T-helper 17 cell (primary cell): ENCODE measurements at places on chromosomes 5 and 9.

- no peak overlapping the region for H3K27ac ChIP-seq
- DNase-seq, result no peak
- peaks cover 3% of the 10 kb centered on the region for H3K36me3 ChIP-seq
- H3K27me3 ChIP-seq, result peaks cover 31% of the 10 kb centered on the region
- no peak overlapping the region for H3K4me3 ChIP-seq
Measured at GRCh38 chr5:111584651-111585050, 72.3 kb upstream of the STARD4 start.

GRCh38 chr9:98975838-98976237 is 32.1 kb downstream of the COL15A1 start:
- DNase-seq, result no peak
- H3K4me1 ChIP-seq, result peaks cover 10% of the 10 kb centered on the region
- H3K27me3 ChIP-seq, result peaks cover 40% of the 10 kb centered on the region
- no peak overlapping the region for H3K4me3 ChIP-seq

GRCh38 chr5:128426090-128426534 is 111.9 kb downstream of the FBN2 start:
- no peak overlapping the region for H3K4me3 ChIP-seq
- DNase-seq, result no peak
- H3K36me3 ChIP-seq, result no peaks in the 10 kb centered on the region
- no peak overlapping the region for H3K27ac ChIP-seq

GRCh38 chr5:177353093-177353492 is 1.6 kb upstream of the LMAN2 start:
- peaks cover 42% of the 10 kb centered on the region for H3K4me1 ChIP-seq
- H3K27me3 ChIP-seq, result no peaks in the 10 kb centered on the region
- H3K27ac ChIP-seq, result no peak overlapping the region
- H3K4me3 ChIP-seq, result peak overlapping the region; percentile 12
- H3K36me3 ChIP-seq, result peaks cover 9% of the 10 kb centered on the region

- H3K27ac ChIP-seq, result no peak overlapping the region
- no peaks in the 10 kb centered on the region for H3K27me3 ChIP-seq
- DNase-seq, result no peak
- H3K4me1 ChIP-seq, result no peaks in the 10 kb centered on the region
Measured at GRCh38 chr9:16245756-16246440, 624.6 kb downstream of the BNC2 start.

GRCh38 chr9:131178382-131178781 is 53.0 kb downstream of the NUP214 start:
- peaks cover 15% of the 10 kb centered on the region for H3K4me1 ChIP-seq
- H3K27ac ChIP-seq, result no peak overlapping the region
- DNase-seq, result peak; percentile 53
- peaks cover 6% of the 10 kb centered on the region for H3K36me3 ChIP-seq

GRCh38 chr5:143174714-143175398 is 228.6 kb downstream of the NR3C1 start:
- H3K27ac ChIP-seq, result no peak overlapping the region
- no peaks in the 10 kb centered on the region for H3K36me3 ChIP-seq
- H3K27me3 ChIP-seq, result no peaks in the 10 kb centered on the region
- no peak overlapping the region for H3K4me3 ChIP-seq
- H3K4me1 ChIP-seq, result peaks cover 2% of the 10 kb centered on the region
- no peak for DNase-seq

- H3K4me1 ChIP-seq, result peaks cover 48% of the 10 kb centered on the region
- no peaks in the 10 kb centered on the region for H3K27me3 ChIP-seq
- H3K36me3 ChIP-seq, result no peaks in the 10 kb centered on the region
- peak overlapping the region; percentile 91 for H3K4me3 ChIP-seq
Measured at GRCh38 chr9:93134740-93135444, 841 bp upstream of the NINJ1 start.

DNA sequence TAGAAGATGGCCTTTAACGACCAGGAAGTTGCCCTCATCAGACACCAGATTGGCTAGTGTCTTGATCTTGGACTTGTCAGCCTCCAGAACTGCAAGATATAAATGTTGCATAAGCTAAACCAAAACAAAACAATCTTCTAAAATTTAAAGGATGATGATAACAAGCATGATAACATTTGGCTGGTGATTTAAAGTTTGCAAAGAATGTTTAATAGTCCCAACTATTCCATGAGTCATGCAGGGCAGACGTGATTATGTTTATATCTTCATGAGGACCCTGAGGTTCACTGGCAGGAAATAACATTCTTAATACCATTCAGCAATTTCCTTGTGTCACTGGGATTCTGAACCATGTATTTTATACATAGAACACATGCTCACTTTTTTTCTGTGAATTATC is 319.8 kb downstream of the HCN1 start:
- no peak overlapping the region for H3K4me3 ChIP-seq
- no peak overlapping the region for H3K27ac ChIP-seq
- DNase-seq, result no peak
- H3K27me3 ChIP-seq, result no peaks in the 10 kb centered on the region
- H3K4me1 ChIP-seq, result no peaks in the 10 kb centered on the region
- H3K36me3 ChIP-seq, result no peaks in the 10 kb centered on the region

- H3K4me1 ChIP-seq, result peaks cover 26% of the 10 kb centered on the region
- no peak for DNase-seq
- peak overlapping the region; percentile 3 for H3K27ac ChIP-seq
- peaks cover 5% of the 10 kb centered on the region for H3K27me3 ChIP-seq
- peaks cover 8% of the 10 kb centered on the region for H3K36me3 ChIP-seq
Measured at GRCh38 chr5:96625365-96625764, 36.8 kb upstream of the CAST start.

GRCh38 chr5:74916831-74917710 is 50.9 kb upstream of the FAM169A start:
- H3K4me3 ChIP-seq, result no peak overlapping the region
- H3K27ac ChIP-seq, result no peak overlapping the region
- no peaks in the 10 kb centered on the region for H3K4me1 ChIP-seq
- H3K36me3 ChIP-seq, result peaks cover 2% of the 10 kb centered on the region

- peaks cover 33% of the 10 kb centered on the region for H3K27me3 ChIP-seq
- peaks cover 18% of the 10 kb centered on the region for H3K4me1 ChIP-seq
- no peak for DNase-seq
- H3K27ac ChIP-seq, result peak overlapping the region; percentile 57
- H3K4me3 ChIP-seq, result peak overlapping the region; percentile 92
Measured at GRCh38 chr5:150624334-150625163, 15.9 kb upstream of the SYNPO start.

DNA sequence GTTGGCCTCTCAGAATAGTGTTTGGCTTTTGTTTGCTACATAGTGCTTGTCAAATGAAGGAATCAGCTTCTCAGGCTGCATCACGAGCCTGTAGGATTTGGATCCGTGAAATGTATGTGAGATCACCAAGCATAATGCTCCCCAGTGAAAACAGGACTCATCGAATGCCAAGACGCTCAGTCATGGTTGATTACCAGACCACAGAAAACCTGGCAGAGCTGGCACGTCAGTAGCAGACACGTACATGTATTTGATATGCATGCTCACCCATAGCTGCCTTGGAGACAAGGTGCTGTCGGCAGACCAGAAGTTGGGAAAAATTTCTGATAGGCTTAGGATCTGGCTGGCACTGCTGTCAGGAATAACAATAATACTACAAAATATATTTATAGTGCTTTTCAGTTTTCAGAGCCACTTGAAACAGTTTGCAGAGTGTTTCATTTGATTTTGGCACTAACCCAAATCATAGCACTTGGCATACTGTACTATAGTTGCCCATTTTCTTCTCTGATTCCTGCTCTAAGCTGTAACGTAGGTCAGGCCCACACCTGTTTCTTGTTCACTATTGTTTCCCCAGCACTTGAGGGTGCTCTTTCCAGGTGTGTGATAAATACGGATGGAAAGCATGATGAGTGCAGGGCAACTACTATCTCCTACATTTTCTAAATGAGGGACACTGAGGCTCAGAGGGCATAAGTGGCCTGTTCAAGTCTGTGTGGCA is 226.1 kb downstream of the NR3C1 start:
- peaks cover 9% of the 10 kb centered on the region for H3K4me1 ChIP-seq
- DNase-seq, result no peak
- no peak overlapping the region for H3K4me3 ChIP-seq
- H3K27ac ChIP-seq, result no peak overlapping the region
- H3K27me3 ChIP-seq, result no peaks in the 10 kb centered on the region

DNA sequence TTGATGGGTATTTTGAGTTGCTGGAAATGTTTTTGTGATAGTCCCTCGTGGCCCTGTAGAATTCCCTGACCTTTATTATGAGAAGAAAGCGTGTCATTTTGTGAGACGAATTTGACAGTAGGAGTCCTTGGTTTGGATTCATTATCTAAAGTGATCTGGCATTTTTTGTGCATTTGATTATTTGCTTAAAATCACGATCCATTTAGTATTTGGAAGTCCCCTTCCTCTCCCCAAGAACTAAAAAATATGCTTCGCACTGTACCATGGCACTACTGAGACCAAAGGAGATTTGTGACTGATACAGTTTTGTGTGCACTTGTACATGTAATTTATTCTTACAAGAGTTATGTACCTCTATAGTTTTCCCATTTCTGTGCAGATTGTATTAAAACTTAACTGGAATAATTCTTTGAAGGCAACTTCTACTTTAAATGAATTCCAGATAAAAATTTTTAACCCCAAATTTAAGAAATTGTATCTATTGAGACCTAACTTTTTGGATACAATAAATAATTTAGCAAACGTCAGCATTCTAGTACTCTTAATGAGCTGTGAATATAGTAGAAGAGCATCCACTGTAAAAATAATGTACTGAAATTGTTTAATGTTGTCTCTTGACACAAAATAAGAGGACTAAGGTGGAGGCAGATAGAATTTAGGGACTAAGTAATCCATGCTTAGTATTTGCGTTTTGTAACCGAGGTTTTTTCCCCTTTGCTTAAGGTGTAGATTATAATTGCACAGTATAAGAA is 2.1 kb downstream of the MAP3K1 start:
- peak overlapping the region; percentile 98 for H3K27ac ChIP-seq
- peaks cover 37% of the 10 kb centered on the region for H3K4me1 ChIP-seq
- no peaks in the 10 kb centered on the region for H3K27me3 ChIP-seq

- peaks cover 33% of the 10 kb centered on the region for H3K4me1 ChIP-seq
- H3K27me3 ChIP-seq, result no peaks in the 10 kb centered on the region
- H3K36me3 ChIP-seq, result no peaks in the 10 kb centered on the region
Measured at GRCh38 chr5:98781964-98782363, 8.5 kb downstream of the RGMB start.

- H3K27ac ChIP-seq, result no peak overlapping the region
- no peak overlapping the region for H3K4me3 ChIP-seq
- no peak for DNase-seq
- H3K27me3 ChIP-seq, result peaks cover 35% of the 10 kb centered on the region
- no peaks in the 10 kb centered on the region for H3K4me1 ChIP-seq
Measured at GRCh38 chr5:158162479-158163034, 303.6 kb upstream of the CLINT1 start.

DNA sequence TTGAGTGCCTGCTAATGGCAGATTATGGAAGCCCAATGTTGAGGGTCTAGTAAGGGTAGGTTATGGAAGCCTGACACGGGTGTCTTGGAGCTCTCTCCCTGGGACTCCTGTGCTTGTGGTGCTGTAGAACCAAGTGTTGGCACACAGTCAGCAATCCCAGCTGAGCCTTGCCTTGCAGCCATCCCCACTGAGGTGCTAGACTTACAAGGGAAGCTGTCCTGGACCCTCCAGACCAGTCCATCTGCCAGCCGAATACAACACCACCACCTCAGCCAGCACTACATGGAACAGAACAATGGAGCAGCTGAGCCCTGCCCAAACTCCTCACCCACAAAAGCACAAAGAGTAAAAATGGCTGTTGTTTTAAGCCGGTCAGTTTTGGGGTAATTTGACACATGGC is 90.5 kb upstream of the DNAH5 start:
- peaks cover 6% of the 10 kb centered on the region for H3K27me3 ChIP-seq
- H3K36me3 ChIP-seq, result no peaks in the 10 kb centered on the region
- no peaks in the 10 kb centered on the region for H3K4me1 ChIP-seq
- H3K27ac ChIP-seq, result no peak overlapping the region

DNA sequence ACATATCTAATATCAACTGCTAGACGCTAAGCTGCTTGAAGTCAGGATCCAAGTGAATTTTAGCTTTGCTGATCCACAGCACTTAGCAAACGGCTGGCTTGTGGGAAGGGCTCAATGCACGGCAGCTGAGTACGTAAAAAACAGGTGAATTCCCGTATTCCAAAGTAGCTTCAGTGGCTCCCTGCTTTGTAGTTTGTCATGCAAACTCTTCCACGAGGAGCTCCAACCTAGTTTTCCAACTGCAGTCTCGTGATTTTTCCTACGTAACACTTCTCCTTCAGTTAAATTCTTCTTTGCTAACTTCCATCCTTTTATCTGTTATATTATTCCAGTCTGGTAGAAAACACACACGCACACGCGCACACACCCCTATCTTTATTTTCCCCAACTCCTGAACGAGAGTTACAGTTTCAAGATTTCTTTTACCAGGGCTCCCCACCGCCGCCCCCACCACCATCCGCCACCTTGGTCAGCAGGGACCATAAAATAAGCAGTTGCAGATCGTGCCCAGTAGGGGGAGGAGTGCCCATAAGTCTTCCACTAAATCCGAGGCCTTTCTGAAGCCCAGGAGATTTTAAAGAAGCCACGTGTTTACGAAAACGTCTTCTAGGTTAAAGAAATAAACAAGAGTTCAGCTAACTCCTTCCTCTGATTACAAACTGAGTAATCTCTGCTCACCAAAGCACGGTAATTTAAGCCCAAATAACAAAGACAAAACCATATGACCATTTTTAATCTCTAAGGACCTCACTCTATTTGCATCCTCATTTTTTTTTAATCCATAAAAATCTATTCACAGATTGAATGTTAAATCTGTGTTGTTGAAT is 34.8 kb upstream of the TRIO start:
- H3K4me3 ChIP-seq, result no peak overlapping the region
- DNase-seq, result no peak
- H3K27me3 ChIP-seq, result peaks cover 33% of the 10 kb centered on the region
- H3K4me1 ChIP-seq, result peaks cover 8% of the 10 kb centered on the region

DNA sequence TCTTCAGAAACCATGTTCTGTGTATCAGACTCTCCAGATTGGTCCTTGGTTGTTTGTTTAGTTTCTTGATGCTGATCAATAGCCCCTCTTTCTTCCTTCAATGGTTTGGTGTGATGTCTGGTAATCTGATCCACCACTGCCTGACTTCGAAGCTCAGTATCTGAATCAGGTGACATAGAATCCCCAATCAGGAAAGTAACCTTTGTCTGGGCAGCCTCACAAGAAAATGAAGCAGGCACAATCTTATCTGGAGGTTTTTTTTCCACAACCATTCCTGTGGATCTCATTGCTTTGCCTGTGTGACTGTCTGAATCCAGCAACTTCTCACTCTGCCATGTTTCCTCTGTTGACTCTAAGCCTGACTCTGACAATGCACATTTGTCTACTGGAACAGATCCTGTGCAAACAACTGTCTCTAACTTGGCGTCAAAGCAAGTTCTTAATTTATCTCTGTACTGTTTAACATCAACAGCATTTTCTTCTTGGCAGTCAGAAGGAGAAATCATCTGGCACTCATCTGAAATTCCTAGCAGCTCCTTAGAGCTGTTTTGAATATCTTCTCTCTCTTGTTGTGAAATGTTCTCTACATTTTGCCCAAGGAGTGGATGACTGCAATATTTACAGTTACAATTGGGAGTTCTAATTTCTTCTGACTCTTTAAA is 37.1 kb upstream of the RAPGEF6 start:
- no peaks in the 10 kb centered on the region for H3K4me1 ChIP-seq
- no peaks in the 10 kb centered on the region for H3K27me3 ChIP-seq
- peaks cover 11% of the 10 kb centered on the region for H3K36me3 ChIP-seq
- no peak overlapping the region for H3K27ac ChIP-seq

- no peak overlapping the region for H3K4me3 ChIP-seq
- DNase-seq, result no peak
- no peak overlapping the region for H3K27ac ChIP-seq
- no peaks in the 10 kb centered on the region for H3K36me3 ChIP-seq
- H3K27me3 ChIP-seq, result no peaks in the 10 kb centered on the region
- H3K4me1 ChIP-seq, result peaks cover 11% of the 10 kb centered on the region
Measured at GRCh38 chr5:1477341-1477740, 32.1 kb upstream of the SLC6A3 start.

GRCh38 chr5:73587923-73588322 is 22.4 kb downstream of the UTP15 start:
- H3K27me3 ChIP-seq, result peaks cover 12% of the 10 kb centered on the region
- no peak for DNase-seq
- H3K4me1 ChIP-seq, result no peaks in the 10 kb centered on the region
- no peaks in the 10 kb centered on the region for H3K36me3 ChIP-seq
- no peak overlapping the region for H3K27ac ChIP-seq
